Aorta (tissue), 5 donors: ENCODE measurements at places on chromosomes 2 and 18. TPM values are rescaled to one million over a fixed set of nuclear protein-coding genes. Genes with fewer than 3 reads are reported as not detected.

Gene SAG
- total RNA-seq: not detected

Gene SATB2
- 9.9 TPM for total RNA-seq

Gene CNPPD1
- 50.0 TPM for total RNA-seq

GRCh38 chr2:36277881-36278523, 77.6 kb upstream of the CRIM1 start:
- no peak for DNase-seq
